HAP-1 (cell line): ENCODE measurements at places on chromosomes 11 and 22.

DNA sequence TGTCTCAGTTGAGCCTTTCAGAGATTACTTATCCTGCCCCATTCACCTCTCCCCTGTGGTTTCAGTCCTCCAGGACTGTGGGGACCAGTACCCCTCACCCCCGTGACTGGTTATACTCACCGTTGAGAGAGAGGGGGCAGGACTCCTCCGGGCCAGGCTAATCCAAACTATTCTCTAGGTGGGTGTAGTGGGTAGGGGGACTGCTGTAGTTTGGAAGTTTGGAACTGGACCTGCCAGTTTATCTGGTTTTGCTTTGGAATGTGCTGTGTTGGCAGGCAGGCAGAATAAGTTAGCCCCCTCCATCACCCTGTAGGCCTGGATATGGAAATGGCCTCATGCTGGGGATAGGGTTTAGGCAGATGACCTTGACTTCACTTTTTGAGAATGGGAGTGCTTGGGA is 13.5 kb downstream of the TEAD1 start:
- DNase-seq = no peak

GRCh38 chr11:111456859-111457730 is 55.1 kb downstream of the BTG4 start:
- no peak for DNase-seq

DNA sequence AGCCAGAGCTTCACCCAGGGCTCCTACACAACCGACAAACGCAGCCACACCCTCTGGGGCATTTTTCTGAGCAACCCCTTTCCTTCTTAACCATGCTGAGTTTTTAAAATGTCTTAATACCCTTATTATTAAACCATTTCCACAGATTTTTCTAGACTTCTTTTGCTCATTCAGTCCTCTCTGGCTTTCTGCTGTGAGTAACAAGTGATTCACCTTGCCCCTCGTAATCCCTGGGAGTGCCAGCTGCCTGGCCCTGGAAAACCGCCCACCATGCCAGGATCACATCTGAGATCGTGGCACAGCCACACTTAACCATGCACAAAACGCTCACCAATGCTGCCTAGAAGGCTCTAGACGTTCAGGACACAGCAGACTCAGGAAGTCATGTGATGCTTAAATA is 25.4 kb downstream of the YPEL1 start:
- no peak for DNase-seq

DNA sequence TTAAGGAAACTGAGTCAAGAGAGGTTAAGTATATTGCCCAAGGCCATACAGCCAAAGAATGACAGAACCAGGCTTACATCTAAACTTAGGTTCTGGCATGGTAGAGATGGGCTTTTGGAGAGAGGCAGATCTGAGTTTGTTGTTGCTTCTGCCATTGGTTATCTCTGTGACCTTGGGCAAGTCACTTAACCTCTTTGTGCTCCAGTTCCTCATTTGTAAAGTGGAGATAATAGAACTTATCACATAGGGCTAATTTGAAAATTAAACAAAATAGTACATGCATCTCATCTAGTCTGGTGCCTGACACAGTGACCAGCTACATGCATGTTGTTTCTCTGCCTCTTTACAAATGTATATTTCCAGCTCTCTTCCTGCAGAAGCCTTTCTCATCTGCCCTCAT is 47.0 kb upstream of the PLET1 start:
- no peak for DNase-seq

- no peak for DNase-seq
These were observed 52.4 kb upstream of the INCENP start for GRCh38 chr11:62071408-62071807.

DNA sequence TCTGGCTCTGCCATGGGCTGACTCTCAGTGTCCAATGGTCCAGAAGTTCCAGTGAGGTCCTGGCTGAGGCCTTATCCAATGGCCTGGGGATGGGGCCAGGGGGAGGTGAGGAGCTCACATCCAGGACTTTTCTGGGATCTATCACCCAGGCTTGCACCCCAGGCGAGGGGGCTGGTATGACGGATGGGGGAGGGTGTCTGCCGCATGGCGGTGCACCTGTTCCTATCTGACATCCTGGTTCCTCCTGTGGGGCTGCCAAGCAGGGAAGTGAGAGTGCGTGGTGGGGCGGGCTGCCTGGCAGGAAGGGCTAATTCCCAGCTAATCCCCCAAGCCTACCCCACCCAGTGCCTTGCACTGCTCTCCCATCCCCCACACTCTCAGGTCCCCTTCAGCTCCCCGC is 102.1 kb downstream of the NECTIN1 start:
- no peak for DNase-seq

- no peak for DNase-seq
These were observed 305.8 kb upstream of the NCAM1 start for GRCh38 chr11:112655371-112655770.

DNA sequence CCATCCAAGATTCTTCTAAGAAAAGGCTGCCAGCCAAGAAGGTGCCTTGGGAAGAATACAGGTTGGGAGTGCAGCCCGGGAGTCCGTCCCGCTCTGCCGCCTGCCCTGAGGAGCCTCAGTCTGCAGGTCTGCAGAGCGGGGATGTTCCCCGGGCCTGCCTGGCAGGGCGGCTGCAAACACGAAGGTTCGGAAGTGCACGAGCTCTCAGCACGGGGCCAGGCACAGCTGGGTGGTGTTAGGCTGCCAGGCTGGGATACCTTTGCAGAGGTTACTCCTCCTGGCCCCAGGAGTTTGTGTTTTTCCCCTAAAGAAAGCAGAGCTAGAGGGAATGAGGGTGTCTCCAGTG is 9.4 kb upstream of the PRR5 start:
- DNase-seq = no peak

GRCh38 chr11:86805873-86806310 is 5.5 kb downstream of the PRSS23 start:
- DNase-seq = no peak

DNA sequence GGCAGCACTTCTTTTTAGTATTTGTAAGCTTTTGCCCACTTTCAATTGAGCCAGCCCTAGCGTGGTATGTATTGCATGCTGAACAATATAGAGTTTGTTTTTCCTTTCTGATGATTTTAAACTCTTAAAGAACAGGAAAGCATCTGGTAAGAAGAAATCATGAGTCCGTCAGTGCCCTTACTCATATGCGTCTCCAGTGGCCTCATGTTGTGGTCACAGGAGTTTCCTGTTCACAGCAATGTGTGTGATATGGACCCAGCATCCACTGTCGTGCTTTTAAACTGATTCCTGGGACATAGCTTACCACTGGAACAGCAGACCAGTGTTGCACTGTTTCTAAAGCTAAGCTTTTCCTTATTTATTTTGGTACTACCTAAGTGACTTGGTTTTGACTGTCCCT is 40.1 kb downstream of the BID start:
- DNase-seq = no peak

- DNase-seq = peak; percentile 71
These were observed 74.7 kb downstream of the MN1 start for GRCh38 chr22:27726686-27727449.

GRCh38 chr22:44930711-44931035 is 79.1 kb downstream of the PHF21B start:
- DNase-seq = no peak
